ENCODE measurements at places on chromosomes 1 and 21.

GRCh38 chr1:182268669-182269068, 122.9 kb downstream of the GLUL start:
- peaks cover 3% of the 10 kb centered on the region for H3K27me3 ChIP-seq
- no peaks in the 10 kb centered on the region for H3K4me1 ChIP-seq
- no peak overlapping the region for H3K4me3 ChIP-seq
- no peak overlapping the region for H3K27ac ChIP-seq

DNA sequence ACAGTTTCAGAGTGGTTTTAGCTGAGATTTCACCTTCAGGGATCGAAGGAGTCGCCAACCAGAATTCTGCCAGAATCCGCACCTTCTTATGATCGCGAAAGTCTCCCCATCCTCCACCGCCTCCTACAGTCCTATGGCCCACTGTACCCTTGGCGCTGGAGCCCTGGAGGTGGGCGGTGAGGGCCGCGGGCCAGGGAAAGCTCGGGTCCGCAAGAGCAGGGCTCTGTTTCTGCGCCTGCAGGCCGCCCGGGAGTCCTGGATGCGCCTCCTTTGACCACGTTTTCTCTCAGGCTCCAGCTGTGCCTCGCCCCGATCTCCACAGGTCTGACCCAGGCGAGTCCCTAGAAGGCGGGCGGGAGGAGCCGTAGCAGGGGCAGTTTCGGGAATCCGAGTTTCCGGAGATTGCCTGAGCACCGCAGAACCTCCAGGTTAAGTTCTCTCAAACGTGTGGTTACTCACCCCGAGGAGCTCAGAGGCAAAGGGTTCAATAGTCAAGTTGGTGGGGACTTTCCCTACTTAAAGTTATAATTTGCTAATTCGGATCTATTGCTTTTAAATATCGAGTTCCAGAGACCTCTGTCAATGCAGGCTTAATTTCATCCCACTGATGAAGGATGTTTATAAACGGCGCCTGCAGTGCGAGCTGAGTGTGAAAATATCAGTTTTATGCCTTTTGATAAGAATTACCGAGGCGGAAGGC, 3.2 kb upstream of the LHX8 start:
- no peak overlapping the region for H3K27ac ChIP-seq
- no peaks in the 10 kb centered on the region for H3K4me1 ChIP-seq
- no peaks in the 10 kb centered on the region for H3K36me3 ChIP-seq

GRCh38 chr1:212459656-212460055, 26.9 kb downstream of the NENF start:
- no peak for DNase-seq
- no peak overlapping the region for H3K4me3 ChIP-seq
- no peaks in the 10 kb centered on the region for H3K36me3 ChIP-seq
- H3K27me3 ChIP-seq = no peaks in the 10 kb centered on the region

GRCh38 chr1:145884675-145885074, 991 bp downstream of the ANKRD35 start:
- no peak overlapping the region for H3K27ac ChIP-seq
- no peak overlapping the region for H3K4me3 ChIP-seq
- H3K27me3 ChIP-seq = peaks cover 12% of the 10 kb centered on the region

DNA sequence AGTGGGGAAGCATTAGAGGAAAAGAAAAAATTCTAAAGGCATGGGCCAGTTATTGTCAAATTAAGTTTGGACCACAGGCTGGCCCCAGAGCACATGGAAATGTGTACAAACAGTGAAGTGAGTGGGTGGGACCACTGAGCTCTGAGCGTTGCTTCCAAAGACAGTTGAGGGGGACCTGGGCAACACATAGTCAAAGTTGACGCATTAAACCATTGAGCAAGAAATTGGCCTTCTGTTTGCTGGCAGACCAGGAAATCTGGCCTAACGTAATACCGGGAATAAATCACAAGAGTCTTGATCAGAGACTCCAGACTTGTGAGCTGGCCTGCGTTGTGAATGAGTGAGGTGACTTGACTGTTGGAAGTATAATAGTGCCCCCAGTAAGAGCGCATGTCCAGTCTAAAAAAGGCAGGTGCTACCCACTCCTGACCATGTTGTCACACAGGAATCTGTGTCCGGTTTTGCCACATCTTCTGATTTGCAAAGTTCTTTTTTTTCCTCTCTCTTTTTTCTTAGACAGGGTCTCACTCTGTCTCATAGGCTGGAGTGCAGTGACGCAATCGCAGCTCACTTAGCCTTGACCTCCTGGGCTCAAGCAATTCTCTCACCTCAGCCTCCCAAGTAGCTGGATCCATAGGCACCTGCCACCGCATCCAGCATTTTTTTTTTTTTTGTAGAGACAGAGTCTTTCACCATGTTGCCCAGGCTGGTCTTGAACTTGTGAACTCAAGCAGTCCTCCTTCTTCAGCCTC, 10.7 kb downstream of the EPHB2 start:
- no peak for DNase-seq
- no peaks in the 10 kb centered on the region for H3K36me3 ChIP-seq
- no peak overlapping the region for H3K27ac ChIP-seq
- no peak overlapping the region for H3K4me3 ChIP-seq
- peaks cover 13% of the 10 kb centered on the region for H3K4me1 ChIP-seq

- no peak overlapping the region for H3K27ac ChIP-seq
- H3K4me3 ChIP-seq = no peak overlapping the region
- H3K36me3 ChIP-seq = no peaks in the 10 kb centered on the region
These were observed 81.7 kb upstream of the PGBD5 start for GRCh38 chr1:230507666-230508402.

- no peaks in the 10 kb centered on the region for H3K36me3 ChIP-seq
- H3K4me1 ChIP-seq = peaks cover 5% of the 10 kb centered on the region
- no peak for DNase-seq
- H3K27me3 ChIP-seq = no peaks in the 10 kb centered on the region
- no peak overlapping the region for H3K27ac ChIP-seq
These were observed 4.3 kb upstream of the SPATC1L start for GRCh38 chr21:46188226-46189212.

GRCh38 chr1:178798232-178798861, 72.5 kb downstream of the ANGPTL1 start:
- H3K27me3 ChIP-seq = no peaks in the 10 kb centered on the region
- H3K4me3 ChIP-seq = no peak overlapping the region
- H3K36me3 ChIP-seq = no peaks in the 10 kb centered on the region
- DNase-seq = no peak

DNA sequence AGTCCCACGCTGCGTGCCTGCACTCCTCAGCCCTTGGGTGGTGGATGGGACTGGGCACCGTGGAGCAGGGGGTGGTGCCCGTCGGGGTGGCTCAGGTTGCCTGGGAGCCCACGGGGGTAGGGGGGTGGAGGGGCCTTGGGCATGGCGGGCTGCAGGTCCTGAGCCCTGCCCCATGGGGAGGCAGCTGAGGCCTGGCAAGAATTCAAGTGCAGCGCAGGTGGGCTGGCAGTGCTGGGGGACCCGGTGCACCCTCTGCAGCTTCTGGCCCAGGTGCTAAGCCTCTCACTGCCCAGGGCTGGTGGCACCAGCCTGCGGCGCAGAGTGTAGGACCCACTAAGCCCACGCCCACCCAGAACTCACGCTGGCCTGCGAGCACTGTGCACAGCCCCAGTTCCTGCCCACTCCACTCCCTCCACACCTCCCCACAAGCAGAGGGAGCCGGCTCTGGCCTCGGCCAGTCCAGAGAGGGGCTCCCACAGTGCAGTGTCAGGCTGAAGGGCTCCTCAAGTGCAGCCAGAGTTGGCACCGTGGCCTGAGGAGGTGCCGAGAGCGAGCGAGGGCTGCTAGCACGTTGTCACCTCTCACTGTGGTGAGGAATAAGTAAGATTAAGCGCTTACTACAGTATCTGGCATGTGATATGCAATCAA, 12.8 kb downstream of the TNNI3K start:
- no peaks in the 10 kb centered on the region for H3K4me1 ChIP-seq
- H3K27me3 ChIP-seq = no peaks in the 10 kb centered on the region
- no peaks in the 10 kb centered on the region for H3K36me3 ChIP-seq
- H3K4me3 ChIP-seq = no peak overlapping the region
- H3K27ac ChIP-seq = no peak overlapping the region

- H3K27me3 ChIP-seq = peaks cover 3% of the 10 kb centered on the region
- no peaks in the 10 kb centered on the region for H3K36me3 ChIP-seq
- H3K4me3 ChIP-seq = no peak overlapping the region
- H3K4me1 ChIP-seq = no peaks in the 10 kb centered on the region
- DNase-seq = no peak
These were observed 127.3 kb upstream of the PLD5 start for GRCh38 chr1:242651817-242652216.

DNA sequence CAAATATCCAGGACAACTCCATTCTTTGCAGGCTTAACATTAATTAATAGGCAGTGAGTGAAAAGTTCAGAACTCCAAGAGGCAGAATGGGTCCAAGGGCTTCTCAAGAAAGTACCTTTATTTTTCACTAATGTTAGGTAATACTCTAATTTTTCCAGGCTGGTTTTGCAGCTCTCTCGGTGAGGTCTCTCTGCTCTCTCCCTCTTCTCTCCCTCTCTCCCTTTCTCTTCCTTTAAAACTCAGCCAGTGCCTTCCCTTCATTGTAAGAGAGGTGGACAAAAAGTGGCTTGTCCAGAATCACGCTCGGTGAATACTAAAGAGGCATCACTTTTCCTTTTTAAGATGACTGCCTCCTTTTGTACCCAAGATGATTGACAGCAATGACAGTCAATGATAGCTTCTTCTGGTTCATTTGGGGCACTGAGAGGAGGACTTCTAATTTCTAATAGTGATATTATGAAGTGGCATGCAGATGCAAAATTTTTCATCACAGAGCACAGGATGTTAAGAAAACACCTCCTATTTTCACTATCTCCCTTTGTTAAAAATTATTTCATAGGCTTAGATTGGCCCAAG, 1.3 kb upstream of the CHI3L1 start:
- no peak overlapping the region for H3K27ac ChIP-seq
- H3K27me3 ChIP-seq = peaks cover 2% of the 10 kb centered on the region
- no peaks in the 10 kb centered on the region for H3K4me1 ChIP-seq

GRCh38 chr1:182625719-182626504, 21.7 kb upstream of the RGS16 start:
- no peak overlapping the region for H3K4me3 ChIP-seq
- no peaks in the 10 kb centered on the region for H3K36me3 ChIP-seq
- peaks cover 2% of the 10 kb centered on the region for H3K27me3 ChIP-seq
- DNase-seq = no peak
- no peak overlapping the region for H3K27ac ChIP-seq

- peaks cover 3% of the 10 kb centered on the region for H3K27me3 ChIP-seq
- peak; percentile 42 for DNase-seq
- H3K4me3 ChIP-seq = no peak overlapping the region
- H3K36me3 ChIP-seq = no peaks in the 10 kb centered on the region
- H3K4me1 ChIP-seq = no peaks in the 10 kb centered on the region
These were observed 9.6 kb downstream of the ACKR1 start for GRCh38 chr1:159214149-159214760.

- DNase-seq = no peak
- peaks cover 2% of the 10 kb centered on the region for H3K36me3 ChIP-seq
- no peak overlapping the region for H3K27ac ChIP-seq
- H3K4me1 ChIP-seq = no peaks in the 10 kb centered on the region
- H3K27me3 ChIP-seq = no peaks in the 10 kb centered on the region
These were observed 49.0 kb downstream of the SCCPDH start for GRCh38 chr1:246773213-246773641.

DNA sequence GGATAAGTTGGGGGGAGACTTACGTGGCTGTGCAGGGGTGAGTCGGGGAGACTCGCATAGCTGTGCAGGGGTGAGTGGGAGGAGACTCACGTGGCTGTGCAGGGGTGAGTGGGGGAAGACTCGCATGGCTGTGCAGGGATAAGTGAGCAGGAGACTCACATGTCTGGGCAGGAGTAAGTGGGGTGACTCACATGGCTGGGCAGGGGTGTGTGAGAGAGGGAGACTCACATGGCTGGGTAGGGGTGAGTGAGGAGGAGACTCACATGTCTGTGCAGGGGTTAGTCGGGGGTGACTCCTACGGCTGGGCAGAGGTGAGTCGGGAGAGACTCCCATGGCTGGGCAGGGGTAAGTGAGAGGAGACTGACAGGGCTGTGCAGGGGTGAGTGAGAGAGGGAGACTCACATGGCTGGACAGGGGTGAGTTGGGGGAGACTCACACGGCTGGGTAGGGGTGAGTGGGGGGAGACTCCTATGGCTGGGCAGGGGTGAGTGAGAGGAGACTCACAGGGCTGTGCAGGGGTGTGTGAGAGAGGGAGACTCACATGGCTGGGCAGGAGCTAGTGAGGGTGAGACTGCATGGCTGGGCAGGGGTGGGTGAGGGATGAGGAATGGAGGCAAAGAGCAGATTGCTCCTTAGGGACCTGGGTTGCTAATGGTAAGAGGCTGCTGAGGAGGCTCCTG, 56.0 kb upstream of the ABCG1 start:
- no peak overlapping the region for H3K4me3 ChIP-seq
- no peaks in the 10 kb centered on the region for H3K4me1 ChIP-seq
- no peak overlapping the region for H3K27ac ChIP-seq
- H3K36me3 ChIP-seq = no peaks in the 10 kb centered on the region
- no peak for DNase-seq
- H3K27me3 ChIP-seq = no peaks in the 10 kb centered on the region

DNA sequence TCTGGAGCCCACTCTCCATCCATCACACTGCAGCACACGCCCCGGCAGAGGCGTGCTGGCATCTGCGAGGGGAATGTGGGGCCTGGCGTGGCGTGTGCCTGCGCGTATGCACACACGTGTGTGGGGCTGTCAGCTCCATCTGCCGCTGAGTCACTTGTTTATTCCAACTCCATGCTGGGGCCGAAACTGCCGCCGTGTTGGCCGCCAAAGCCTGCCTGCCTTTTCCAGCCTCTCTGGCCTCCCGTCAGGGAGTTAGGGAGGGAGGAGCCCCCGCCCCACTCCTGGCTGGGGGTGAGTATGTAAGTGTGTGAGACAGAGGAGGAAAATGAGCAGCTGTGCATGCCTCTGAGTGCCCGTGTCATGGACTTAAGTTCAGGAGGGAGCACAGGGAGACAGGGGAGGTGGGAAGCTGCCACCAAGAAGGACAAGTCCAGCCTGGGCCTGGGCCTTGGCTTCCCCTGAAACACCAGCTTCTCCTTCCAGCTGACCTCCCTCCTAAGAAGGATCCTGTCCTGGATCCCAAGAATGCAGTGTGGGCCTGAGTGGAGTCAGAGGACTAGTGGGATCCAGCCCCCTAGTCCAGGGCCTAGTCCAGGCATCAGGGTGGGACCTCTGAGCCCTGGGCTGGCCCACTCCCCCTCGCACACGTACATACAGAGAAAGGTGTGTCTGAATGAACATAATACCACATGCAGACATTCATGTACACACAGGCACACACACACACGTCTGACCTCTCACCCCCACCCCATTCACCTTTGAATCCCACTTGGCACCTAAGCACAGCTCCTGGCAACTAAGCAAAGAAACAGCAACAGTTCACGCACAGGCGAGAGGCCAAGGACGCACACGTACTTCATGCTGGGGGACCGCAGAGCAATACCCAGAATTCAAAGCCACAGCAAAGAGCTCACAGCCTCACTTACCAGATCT, 24.7 kb downstream of the MEF2D start:
- DNase-seq = no peak
- H3K4me3 ChIP-seq = no peak overlapping the region
- 0 out of 2 replicates have a peak, but pooled peaks cover 6% of the 10 kb centered on the region for H3K4me1 ChIP-seq
- no peak overlapping the region for H3K27ac ChIP-seq

Data from Panc1 (cell line).